NCI-H2107 (cell line): ENCODE measurements at places on chromosomes 11 and 22.

DNA sequence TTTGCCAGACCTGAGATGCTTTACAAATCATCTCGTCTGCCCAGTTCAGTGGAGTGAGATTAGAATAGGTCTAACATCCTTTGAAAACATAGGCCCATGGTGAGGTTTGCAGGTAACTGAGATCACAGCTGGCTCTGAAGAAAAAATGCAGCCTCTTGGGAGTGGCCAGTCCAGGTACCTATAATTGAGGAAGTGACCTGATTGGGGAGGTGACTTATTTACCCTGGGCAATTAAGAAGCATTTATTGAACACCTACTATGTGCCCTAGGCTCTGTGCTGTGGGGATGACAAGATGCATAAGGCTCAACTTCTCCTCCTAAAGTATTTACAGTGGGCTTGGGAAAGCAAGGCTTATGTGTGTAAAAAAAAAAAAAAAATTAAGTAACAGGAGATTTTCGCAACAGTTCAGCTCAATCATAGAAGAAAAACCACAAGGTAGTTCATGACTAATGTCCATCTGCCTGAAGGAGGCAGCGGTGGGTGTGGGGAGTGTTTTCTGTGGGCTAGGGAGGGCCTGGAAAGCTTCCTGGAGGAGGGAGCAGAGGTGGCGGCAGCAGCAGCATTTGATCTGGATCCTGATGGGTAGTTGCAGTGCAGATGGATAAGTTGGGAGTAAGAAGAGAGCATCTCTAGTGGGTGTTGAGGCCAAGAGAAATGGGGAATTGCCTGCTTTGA, 16.1 kb downstream of the MICAL2 start:
- no peak for DNase-seq

DNA sequence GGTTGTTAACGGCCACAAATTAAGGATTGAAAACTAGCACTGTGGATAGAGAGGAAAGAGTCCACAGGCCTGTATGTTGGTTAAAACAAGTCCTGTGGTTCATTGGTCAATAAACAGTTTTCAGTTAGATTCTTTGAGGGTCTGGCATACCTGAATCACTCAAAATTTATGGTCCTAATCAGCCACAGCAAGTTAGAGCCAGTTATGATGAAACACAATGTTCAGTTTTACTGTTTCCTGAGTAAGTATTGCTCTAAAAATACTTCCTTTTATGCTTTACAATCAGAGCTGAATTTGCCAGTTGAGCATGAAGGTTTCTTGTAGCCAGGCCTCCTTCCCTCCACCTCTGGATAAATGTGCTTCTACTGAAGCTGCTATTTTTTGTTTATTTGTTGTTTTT, 12.9 kb upstream of the CAT start:
- no peak for DNase-seq

DNA sequence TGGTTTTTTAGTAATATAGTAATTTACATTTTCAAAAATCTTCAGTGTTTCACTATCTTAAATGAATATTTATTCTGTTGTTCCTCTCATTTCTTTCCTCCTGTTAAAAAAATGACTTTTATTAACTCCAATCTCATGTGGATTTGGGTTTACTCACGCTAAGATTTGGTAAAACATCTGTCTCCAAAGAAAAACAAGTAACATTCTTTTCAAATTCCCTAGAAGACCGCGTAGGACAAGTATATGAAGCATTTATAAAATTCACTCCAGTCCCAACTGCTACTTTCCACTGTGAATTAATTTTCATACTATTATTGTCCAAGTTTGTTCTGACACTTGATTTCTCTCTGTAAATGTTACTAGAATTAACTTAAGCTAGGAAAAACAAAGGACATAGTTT, 26.2 kb downstream of the SBF2 start:
- no peak for DNase-seq

- peak; percentile 28 for DNase-seq
Measured at GRCh38 chr11:119854521-119854920, 125.5 kb upstream of the NECTIN1 start.

GRCh38 chr11:133997554-133997953, 40.8 kb upstream of the IGSF9B start:
- no peak for DNase-seq

DNA sequence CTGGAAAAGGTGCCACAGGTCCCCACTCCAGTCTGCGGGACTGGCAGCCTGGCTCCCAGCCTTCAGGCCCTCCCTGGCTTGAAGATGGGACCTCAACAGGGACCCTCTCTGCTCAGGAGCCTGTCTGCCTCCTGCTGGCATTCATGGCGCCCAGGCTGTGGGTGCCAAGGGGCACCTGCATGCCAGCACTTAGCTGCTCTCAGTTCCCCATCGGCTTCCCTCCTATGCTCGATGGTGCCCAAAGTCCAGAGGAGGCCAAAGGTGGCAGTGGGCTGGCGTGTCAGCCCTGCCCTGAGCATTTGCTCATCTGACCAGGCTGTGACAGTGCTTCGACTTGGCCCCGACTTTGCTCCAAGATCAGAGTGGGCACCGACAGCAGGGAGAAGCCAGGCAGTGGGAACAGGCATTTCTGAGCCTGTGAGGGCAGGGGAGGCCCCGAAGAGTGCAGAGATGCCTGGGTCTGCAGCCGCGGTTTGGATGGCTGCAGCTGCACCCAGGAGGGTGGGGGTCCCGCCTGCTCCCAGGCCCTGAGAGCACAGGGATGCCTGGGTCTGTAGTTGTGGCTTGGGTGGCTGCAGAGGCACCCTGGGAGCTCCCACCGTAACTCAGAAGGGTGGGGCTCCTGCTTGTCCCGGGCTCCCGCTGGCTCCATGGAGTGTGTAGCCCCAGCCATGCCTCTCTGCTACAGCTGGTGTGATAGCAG, 463.6 kb downstream of the TBC1D22A start:
- no peak for DNase-seq
